Effector memory CD4-positive, alpha-beta T cell (primary cell): ENCODE measurements at places on chromosomes 4 and X.

- DNase-seq, result no peak
These were observed 365.5 kb downstream of the ZNF674 start for GRCh38 chrX:46179748-46180147.

DNA sequence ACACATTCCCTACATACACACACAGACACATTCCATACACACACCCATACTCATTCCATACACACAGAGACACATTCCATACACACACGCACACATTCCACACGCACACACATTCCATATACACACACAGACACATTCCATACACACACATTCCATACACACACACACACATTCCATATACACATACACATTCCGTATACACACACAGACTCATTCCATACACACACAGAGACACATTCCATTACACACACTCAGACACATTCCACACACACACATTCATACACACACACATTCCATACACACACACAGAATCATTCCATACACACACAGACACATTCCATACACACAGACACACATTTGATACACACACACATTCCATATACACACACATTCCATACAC, 15.2 kb downstream of the LINC00632 start:
- DNase-seq, result no peak

DNA sequence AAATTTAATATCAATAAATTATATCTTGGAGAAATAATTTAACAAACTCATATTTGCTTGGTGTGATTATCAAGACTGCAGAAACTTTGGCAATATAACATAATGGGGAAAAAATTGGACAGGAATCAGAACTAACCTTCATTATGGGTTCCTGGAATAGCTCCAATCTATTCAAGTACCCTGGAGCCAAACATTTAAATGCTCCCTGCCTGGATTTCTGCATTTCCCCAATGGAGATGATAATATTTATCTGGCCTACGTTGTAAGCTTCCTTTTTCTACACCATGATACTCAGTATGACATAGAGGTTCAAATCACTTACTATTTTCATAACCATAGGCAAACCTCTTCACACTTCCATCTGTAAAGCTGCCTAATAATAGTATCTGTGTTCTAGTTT, 326.8 kb downstream of the TRIML1 start:
- no peak for DNase-seq

GRCh38 chr4:8541981-8542715, 38.0 kb upstream of the GPR78 start:
- no peak for DNase-seq

DNA sequence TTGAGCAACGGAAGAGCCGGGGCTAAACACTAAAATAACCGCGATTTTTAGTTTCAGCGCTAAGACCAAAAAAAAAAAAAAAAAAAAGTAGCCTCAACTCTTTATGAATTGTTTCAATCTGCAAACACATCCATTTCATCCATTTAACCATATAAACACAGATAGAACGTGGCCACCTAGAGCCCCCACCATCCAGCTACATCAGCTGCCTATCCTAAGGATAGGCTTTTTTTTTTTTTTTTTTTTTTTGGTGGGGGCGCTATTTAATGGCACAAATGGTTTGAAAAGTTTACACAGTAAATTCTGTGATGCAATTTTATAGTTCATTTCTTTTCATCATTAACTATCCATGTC, 492 bp upstream of the HDAC8 start:
- DNase-seq, result no peak

DNA sequence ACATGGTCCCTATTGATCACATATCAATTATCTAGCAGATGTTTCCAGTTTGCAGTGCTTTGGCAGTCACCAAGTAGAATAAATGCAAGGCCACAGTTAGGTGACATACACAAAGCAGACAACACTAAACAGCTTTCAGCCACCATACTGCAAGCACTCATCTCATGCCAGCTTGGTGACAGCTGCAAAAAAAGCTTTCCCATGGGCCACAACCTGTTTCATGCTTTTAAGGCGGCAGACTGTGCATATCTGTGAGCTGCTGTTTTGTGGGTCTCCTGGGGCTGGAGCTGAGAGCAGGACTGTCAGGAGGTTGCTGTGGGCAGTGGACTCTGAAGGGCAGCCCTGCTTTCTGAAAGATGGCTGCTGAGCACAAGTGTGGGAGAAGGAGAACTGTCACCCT, 82.6 kb downstream of the FHDC1 start:
- DNase-seq, result no peak

DNA sequence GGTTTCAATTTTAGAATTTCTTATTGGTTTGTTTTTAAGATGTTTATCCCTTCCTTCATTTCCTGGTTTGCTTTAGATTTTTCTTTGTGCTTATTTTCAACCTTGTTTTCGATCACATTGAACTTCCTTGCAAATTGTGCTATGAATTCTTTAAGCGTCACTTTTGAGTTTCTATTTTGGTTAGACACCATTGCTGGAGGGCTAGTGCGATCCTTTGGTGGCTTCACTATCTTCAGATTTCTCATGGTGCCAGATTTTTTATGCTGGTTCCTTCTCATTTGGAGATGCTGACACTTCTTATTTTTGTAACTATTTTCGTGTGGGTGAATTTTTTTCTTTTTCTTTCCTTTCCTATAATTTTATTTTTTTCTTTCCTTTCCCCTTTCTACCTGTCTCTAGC, 227.2 kb upstream of the HDX start:
- no peak for DNase-seq

- DNase-seq, result no peak
These were observed 154.1 kb upstream of the PPP3CA start for GRCh38 chr4:101501421-101501820.

- DNase-seq, result no peak
These were observed 352.2 kb upstream of the MAGEB16 start for GRCh38 chrX:35445912-35446311.

DNA sequence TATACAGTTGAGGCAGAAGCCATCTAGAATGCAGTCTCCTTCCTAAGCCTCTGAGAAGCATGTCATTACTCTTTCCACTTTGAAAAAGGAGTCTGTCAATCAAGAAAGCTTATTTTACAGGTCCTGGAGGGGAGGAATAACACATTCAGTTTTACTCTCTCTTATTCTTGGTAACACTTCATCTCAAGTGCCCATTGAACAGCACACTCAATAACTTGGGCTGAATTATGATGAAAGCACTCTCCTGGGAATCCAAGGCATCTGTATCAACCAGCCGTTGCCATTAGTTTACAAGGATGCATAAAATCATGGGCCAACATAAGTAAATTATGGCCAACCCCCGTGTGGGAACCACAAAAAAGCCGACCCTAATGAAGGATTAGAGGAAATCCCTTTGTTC, 282.4 kb downstream of the C4orf33 start:
- no peak for DNase-seq

DNA sequence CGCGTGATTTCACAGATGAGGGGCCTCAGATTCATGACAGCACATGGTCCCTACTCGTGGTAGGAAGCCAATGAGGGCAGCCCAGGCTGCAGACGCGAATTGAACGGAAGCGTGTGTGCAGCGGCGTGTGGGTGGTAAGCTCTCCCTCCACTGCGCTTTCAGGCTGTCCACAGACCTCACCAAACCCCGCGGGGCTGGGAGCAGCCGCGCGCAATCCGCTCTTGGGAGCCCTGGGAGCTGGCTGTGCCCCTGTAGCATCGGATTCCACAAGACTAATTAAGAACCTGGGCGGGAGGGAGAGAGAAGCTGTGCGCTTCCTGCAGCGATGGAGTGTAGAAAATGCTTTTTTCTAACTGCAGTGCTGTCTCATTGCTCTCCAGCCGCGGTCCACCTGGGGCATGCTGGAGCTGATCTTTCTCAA, 134.9 kb downstream of the STOX2 start:
- DNase-seq, result no peak

GRCh38 chr4:132737344-132737743, 411.8 kb upstream of the PCDH10 start:
- DNase-seq, result no peak

- DNase-seq, result no peak
These were observed 84.0 kb downstream of the WWC2 start for GRCh38 chr4:183182873-183183725.

GRCh38 chr4:77798385-77798784, 20.8 kb downstream of the CNOT6L start:
- no peak for DNase-seq

DNA sequence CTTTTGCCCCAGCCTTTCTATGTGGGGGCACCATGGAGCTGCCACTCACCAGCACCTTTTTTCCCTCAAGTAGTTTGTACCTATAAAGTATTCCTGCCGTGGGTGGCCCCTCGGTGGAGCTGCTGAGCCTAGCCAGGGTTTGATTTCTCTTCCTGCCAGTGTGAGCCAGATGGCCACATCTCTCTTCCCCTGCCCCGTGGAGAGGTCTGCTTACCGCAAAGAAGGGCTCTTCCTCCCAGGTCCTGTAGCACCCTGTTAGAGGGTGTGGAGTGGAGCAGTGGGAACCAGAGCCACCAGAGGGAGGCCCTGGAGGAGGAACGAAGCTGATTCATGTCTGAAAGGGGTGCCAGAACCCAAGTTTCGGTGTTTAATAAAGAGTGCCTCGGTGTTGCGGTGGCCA, 95.4 kb downstream of the PTTG2 start:
- DNase-seq, result no peak
